NCI-H2029 treated with DMSO at 0.1 percent for 48 hours (cell line): ENCODE measurements at places on chromosomes 12 and 14.
A peak's percentile ranks its signal among the peaks of the same experiment; 100 is the strongest.

DNA sequence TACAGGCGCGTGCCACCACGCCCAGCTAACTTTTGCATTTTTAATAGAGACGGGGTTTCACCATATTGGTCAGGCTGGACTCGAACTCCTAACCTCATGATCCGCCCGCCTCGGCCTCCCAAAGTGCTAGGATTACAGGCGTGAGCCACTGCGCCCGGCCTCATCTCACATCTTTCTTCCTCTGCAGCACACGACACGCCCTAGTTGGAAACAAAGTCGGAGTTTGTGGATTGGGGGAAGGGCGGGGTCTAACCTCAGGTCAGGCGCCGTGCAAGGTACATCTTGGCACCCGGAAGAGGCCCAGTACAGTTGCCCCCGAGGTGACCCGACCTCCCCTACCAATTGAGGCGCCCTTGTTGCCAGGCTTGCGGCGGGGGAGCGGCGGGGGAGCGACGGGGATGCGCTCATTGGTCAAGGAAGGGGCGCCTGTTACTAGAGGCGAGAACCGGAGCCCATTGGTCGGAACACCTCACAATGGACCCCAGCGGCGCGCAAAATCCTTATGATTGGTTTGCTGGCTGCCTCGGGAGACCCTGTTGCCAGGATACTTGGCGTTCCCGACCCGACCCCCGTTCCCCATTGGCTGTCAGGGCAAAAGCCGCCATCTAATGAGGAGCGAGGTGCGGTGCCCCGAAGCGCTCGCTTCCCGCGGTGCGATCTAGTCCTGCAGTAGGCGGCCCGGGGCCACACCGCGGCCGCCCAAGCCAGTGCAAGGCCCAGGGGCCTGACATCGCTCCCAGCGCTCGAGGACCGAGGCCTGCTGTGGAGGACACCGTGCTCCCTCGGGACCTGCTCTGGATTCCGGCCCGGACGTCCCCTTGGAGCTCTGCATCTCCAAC is at the start of gene REC8:
Gene REC8, plus strand, starts transcription at position 659 of the 839 bp plus-strand sequence. CDS start 473 bp downstream, outside the sequence.
- no peak for DNase-seq

DNA sequence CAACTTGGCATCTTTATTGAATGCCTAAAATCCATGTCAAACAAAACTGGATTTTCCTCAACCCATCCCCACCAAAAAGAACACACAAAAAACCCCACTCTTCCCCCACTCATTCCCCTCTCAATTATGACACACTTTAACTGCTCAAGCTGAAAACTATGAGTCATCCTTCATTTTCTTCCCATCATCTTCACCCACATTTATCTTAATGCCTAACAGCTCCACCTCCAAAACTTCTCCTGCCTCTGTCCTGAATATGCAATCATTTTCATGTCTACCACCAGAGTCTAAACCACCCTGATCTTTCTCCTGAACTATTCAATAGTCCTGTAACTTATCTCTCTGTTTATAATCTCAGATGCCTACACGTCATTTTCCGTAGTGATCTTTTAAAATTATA is 239.7 kb downstream of the BCAT1 start:
- DNase-seq = no peak

DNA sequence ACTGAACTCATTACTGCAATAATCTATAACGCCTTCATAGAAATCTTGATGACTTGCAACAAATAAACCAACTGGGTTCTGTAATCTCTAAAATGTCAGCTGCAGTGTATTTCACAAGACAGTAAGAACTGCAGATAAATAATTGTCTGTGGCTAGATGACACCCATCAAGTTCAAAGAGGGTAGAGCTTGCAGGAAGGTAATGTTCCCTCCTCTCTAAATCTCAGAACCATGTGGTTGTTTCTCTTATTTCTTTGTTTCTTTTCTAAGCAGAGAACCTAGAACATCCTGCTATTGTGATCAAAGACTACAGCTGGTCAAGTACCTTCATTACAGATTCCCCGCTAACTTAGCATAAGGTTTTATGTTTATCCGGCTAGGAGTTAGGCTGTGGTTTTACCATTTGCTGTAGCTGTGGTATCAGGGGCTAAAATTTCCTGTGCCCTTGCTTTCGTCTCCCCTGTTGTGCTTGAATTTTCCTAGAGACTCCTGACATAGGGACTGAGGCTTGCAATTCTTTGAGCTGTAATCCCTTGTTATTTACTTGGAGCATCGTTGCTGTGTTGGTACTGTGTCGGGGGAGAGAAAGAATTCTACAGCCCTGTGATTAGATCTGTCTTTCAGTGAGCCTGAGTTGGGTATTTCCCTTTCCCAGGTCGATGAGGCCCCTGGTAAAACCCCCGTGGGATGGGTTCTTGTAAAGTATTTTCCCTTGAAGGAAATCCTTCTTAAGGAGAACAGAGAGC is 253.1 kb upstream of the BTG1 start:
- DNase-seq = no peak

DNA sequence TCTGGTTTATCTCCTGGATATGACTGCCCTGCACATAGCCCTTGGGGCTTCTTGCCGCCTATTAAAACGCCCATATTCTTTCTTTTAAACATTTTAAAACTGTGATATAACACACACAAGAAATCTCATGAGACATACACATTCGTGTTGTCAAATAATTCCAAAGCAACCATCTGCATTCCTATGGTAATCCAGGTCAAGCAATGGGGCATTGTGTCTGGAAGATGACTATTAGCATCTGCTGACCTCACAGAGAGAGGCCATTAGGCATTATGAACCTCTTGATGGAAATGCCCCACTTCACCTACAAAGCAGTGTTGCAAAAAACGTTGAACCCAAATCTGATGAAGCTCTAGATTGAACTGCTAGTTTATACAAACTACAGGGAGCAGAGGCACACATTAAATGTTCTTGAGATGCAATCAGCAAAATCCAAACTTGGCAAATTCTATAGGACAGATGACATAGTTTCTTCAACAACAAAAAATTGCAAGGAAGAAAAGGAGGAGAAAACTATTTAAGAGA is 513.8 kb upstream of the CCDC196 start:
- no peak for DNase-seq

- no peak for DNase-seq
Observed at GRCh38 chr12:131223171-131223761, 269.6 kb downstream of the ADGRD1 start.

- DNase-seq = no peak
Observed at GRCh38 chr14:65550779-65551643, 138.5 kb downstream of the FUT8 start.

DNA sequence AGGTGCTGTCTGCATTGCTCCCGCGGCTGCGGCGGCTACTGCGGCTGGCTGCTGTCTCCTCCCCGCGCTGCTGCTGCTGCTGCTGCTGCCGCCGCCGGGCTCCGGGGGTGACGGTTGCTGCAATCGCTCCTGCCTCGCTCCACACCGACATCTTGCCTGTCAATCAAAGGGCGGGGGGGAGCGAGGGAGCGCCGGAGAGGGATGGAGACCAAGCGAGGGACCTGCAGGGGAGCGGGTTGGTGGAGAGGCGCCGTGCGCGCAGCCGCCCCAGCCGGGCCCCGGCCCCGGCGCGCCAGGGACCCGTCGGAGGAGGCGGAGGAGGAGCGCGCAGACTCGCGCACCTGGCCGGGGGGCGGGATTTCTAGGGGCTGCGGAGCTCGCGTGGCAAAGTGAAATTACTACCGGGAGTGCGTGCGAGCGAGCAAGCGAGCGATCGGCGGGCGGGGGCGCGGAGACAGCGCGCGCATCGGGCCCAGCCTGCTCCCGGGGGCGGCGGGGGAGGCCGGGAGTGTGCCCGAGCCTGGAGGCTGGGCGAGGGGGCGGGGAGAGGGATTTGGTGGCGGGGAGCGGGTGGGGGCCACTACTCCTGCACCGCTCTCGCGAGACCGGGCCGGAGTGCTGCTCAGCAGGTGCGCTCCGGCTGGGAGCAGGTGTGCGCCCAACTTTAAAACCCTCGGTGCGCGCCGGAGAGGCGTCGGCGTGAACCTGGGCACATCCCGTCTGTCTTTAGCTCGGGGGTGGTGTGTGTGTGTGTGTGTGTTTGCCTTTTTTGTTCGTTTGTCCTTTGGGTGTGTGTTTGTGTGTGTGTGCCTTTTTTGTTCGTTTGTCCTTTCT is at the start of gene KSR2:
Gene KSR2, minus strand, starts transcription at position 165 of the 834 bp plus-strand sequence. CDS start 735 bp downstream, outside the sequence.
- DNase-seq = peak; percentile 58

- DNase-seq = peak; percentile 28
Observed at GRCh38 chr14:52327374-52328226, 13.5 kb downstream of the PTGER2 start.

- no peak for DNase-seq
Observed at GRCh38 chr12:96422192-96422591, 22.0 kb upstream of the CDK17 start.

- DNase-seq = no peak
Observed at GRCh38 chr12:110861729-110862128, 14.9 kb downstream of the CCDC63 start.

GRCh38 chr12:65561798-65562382 is 262.4 kb upstream of the HMGA2 start:
- DNase-seq = no peak

DNA sequence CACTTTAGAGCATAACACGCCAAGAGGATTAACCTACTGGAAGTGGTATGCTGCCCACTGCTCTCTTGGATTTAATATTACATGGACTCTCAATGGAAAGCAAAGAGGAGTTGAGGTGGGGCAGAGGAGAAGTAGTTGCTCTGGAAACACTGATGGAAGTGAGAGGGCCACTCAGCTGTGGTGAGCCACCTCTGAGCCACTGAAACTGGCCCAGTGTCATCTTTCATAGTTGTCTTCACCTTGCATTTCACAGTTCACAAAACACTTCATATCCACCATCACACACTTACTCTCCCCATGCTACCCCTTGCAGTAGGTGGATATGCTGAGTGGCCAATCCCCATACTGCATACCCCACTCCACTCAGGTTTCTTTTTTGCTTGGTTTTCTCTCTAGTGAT is 12.2 kb upstream of the PCED1B start:
- DNase-seq = no peak

DNA sequence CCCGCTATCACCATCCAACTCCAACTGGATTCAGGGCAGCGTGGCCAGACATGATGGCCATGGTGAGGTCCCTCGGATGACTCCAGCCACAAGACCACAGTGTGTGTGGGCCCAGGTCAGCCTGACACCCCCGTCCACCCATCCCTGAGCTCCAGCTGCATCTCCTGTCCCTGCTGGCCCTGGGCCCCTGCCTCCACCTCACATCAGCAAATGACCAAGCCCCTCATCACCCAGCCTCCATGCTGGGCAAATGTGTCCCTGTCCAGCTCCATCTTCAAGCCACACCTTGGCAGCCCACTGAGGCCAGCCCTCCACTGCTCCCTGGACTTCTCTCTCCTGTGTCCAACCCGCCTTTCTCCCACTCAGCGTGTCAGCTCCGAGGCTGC is 3.2 kb downstream of the GPR132 start:
- DNase-seq = no peak

DNA sequence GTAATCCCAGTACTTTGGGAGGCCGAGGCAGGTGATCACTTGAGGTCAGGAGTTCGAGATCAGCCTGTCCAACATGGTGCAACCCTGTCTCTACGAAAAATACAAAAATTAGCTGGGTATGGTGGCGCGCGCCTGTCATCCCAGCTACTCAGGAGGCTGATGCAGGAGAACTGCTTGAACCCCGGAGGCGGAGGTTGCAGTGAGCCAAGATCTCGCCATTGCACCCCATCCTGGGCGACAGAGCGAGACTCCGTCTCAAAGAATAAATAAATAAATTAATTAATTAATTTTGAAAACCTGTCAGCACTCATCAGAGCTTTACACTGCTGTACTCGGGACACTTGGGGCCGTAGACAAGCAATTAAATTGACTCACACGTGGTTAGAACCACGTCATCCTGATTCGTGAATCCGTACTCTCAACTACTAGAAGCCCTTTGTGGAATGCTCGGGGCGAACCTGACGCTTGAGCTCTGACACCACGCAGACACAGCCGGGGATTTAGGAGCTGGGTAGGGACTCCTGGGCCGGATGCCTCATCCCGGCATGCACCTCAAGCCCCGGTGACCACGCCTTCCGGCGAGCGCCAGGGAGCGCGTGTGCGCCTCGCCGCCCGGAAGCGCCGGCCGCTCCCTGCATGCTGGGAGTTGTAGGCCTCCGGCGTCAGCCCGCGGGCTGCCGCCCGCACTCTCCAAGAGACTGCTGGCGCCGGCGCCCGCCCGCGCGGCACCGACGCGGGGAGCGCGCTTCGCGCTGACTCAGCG is at the start of gene XPOT:
Gene XPOT, plus strand, starts transcription at position 686 of the 763 bp plus-strand sequence. CDS start 5,644 bp downstream, outside the sequence.
- DNase-seq = peak; percentile 73

GRCh38 chr12:27324530-27324929 is 8.1 kb upstream of the BMAL2 start:
- no peak for DNase-seq

GRCh38 chr14:106395456-106396050 is 869.2 kb downstream of the TMEM121 start:
- DNase-seq = no peak

- peak; percentile 46 for DNase-seq
Observed at GRCh38 chr12:104656921-104657320, 200.2 kb downstream of the CHST11 start.

DNA sequence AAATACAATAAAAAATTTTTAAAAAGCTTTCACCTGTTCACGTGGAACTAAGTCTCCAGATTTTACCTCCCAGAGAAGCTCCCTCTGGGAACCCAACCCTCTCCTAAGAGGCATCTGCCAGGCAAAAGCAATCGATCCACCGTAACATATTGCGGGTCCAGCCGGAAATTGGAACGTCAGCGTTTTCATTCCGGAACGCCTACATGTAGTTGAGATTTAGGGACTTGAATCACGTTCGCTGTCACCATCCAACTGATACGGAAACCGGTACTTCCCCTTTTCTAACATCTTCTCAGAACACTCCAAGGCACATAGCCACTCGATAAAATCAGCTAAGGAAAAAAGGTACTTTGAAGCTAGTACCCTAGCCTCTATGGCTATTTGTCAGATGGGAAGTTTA is 70.3 kb downstream of the COX16 start:
- no peak for DNase-seq

DNA sequence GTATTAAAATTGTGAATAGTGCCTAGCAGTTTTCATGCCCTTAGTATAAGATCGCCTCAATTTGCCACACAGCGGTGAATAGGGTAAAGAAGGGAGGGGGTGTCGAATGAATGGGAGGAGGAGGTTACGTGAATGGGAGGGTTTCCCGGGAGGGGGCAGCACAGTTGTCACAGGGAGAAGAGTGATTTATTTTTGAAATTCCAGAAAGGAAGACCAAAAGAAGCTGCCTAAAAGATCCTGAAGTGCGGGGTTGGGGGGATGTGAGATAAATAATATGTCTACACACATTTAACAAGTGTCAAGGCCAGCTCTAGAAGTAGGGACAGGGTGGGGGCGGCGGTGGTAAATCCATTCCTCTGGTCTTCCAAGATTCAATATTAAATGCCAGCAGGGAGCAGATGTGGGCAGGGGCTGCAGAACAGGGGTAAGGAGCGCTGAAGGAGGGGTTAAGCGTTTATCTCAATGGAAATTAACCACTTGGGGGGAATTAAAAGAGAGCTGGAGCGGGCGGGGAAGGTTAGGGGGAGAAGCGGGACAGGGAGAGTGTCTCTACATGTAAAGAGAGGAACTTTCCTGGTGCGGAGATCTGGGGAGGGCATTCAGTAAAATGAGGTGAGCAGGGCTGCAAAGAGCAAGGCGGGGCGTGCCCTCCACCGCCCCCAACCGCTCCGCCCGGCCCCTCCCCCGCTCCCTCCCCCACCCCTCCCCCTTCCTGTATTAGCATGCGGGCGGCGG is 867 bp downstream of the C12orf42 start:
- DNase-seq = peak; percentile 11

GRCh38 chr12:749751-750270 is 2.6 kb upstream of the WNK1 start:
- no peak for DNase-seq

- no peak for DNase-seq
Observed at GRCh38 chr14:30445011-30445793, 113.8 kb upstream of the G2E3 start.

- DNase-seq = no peak
Observed at GRCh38 chr14:67820428-67820971, 921 bp downstream of the RAD51B start.
